ENCODE measurements at places on chromosomes 7 and 10.

DNA sequence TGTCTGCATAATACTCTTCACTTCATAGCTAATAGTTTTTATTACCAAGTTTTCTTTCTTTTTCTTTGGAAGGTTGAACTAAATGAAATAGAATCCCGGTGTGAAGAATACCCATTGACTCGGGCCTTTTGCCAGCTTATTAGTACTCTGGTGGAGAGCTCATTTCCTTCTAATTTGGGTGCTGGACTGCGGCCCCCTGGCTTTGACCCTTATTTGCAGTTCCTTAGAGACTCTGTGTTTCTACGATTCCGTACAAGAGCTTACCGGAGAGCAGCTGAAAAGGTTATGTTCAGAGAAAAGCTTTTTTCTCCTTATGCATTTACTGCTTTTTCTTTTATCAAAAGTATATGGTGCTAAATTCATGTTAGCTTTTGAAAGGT, 40.2 kb downstream of the NUP205 start:
- DNase-seq, result no peak

DNA sequence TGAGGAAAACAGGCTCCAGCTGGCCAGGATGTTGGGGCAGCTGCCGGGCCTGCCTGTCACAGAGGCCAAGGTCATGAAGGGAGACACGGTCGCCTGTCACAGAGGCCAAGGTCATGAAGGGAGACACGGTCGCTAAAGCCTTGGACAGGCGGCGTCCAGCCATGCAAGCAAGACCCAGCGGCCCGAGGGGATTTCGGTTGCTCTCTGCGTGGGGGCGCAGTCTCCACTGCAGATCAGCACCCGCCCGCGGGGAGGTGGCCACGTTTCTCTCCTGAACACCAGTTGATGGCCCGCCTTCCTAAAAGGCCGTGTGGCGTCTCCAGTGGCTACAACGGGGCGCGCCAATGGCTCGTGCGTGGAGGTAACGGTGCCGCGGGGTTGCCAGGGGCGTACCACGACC, 67.0 kb upstream of the PCGF5 start:
- no peak for DNase-seq

DNA sequence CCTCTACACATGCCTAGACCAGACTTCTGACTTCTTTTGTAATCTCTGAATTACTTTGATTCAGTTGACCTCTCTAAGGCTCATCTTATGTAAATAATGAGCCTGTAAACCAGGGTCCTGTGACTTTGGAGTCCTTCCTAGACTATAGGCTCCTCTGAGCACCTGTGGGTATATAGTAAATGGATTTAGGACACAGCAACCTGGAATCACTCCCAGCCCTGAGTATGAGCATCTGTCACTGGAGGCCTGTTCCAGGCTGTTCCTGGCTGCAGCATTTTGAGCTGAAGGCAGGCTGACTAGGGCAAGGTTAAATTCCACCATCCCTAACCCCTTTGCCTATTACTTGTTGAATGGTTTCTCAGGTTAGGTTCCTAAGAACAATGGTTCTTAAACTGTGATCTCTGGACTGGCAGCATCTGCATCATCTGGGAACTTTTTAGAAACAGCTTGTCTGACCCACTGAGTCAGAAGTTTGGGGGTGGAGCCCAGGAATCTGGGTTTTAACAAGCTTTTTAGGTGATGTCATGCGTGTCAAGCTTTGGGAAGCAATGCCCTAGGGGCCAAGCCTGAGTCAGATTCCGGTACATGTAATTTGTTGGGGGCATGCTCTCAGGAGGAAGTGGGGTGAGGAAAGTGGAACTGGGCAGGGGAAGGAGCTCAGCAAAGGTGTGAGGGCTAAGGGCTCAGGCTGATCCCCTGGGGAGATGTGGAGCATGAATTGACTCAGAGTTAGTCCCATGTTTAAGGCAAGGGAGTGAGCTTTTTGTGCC, 28.2 kb downstream of the MINDY4 start:
- no peak for DNase-seq

GRCh38 chr7:39623732-39624441, 515 bp downstream of the RALA start:
- DNase-seq, result no peak

GRCh38 chr10:71081912-71082311, 130.5 kb upstream of the UNC5B start:
- no peak for DNase-seq

- no peak for DNase-seq
Measured at GRCh38 chr7:125126376-125126775, 196.8 kb upstream of the POT1 start.

- DNase-seq, result no peak
Measured at GRCh38 chr7:22786290-22786932, 36.2 kb downstream of the TOMM7 start.

- no peak for DNase-seq
Measured at GRCh38 chr7:135368416-135369186, 135.0 kb downstream of the STRA8 start.

DNA sequence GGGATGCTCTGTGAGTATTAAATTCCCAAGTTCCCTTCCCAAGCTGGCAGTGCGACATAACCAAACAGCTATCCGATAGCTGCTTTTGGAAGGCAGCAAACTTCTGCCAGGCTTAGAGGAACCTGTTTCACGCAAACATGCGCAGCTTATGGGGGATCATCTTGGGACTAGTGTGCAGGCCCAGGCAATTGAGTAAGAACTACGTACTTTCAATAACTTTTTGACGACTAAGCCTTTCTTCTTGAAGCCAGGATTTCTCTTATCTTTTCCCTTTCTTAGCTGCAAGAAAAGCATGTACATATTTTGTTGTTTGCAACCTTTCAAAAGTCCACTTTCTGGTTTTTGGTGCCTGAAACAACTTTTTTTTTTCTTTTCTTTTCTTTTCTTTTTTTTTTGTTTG, 28.7 kb upstream of the SEPHS1 start:
- DNase-seq, result no peak

- no peak for DNase-seq
Measured at GRCh38 chr7:34837316-34837715, 179.3 kb downstream of the NPSR1 start.

DNA sequence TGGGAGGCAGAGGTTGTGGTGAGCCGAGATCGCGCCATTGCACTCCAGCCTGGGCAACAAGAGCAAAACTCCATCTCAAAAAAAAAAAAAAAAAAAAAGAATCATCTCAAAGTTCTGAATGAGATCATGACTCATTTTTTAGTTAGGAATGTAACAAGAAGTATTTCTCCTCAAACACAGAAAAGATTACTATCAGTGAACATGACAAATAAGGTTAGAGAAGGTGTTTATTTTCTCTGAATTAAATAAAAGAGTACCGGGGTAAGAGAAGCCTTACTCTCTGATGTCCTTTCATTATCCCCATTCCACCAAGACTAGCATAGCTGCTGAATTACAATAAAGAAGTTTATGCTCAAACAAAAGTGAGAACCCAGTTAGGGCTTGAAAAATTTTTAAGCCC, 50.1 kb downstream of the IPMK start:
- DNase-seq, result no peak

DNA sequence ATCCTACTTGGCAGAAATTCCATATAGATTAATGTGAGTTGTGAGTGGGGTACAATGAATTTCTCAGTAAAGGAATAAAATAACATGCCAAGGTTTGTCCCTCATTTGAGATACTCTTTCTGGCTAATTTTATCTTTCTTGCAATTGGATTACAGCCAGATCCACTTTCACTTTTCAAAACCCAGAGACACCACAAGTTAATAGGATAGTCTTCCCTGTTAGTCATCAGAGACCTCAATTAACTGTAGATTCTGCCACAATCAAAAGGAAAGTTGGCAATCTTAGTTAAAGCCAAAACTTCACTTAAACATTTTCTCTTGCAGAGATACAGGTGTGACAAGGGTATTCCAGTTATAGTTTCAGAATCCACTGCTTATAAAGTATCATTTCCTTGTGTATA, 91.4 kb upstream of the PHYHIPL start:
- no peak for DNase-seq

DNA sequence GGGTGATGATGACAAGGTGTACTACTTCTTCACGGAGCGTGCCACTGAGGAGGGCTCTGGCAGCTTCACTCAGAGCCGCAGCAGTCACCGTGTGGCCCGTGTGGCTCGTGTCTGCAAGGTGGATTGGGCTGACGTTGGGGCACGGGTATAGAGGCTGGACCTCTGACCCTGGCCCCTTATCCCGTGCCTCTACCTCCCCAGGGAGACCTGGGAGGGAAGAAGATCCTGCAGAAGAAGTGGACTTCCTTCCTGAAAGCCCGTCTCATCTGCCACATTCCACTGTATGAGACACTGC, 8.4 kb downstream of the MRPL43 start:
- no peak for DNase-seq

DNA sequence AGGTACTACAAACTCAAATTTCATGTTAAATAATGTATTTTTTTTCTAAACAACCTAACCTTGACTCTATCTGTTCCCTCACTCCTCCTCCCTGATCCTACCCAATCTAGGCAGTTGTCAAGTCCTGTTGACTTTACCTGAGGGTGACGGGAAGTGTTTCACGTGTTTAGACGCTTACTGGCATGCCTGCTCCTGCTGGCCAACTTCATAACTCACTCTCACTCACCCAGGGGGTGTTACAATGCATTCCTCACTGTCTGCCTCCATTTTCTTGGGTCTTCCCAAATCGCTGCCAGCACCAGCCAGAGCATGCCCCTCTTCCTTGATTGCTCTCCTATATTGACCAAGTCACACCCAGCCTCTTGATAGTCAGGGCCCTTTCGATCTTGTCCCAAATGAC, 28.3 kb downstream of the CRCP start:
- DNase-seq, result no peak

GRCh38 chr10:92995509-92995908, 65.1 kb upstream of the CYP26C1 start:
- DNase-seq, result no peak

- DNase-seq, result no peak
Measured at GRCh38 chr10:74957285-74957961, 131.0 kb downstream of the KAT6B start.

DNA sequence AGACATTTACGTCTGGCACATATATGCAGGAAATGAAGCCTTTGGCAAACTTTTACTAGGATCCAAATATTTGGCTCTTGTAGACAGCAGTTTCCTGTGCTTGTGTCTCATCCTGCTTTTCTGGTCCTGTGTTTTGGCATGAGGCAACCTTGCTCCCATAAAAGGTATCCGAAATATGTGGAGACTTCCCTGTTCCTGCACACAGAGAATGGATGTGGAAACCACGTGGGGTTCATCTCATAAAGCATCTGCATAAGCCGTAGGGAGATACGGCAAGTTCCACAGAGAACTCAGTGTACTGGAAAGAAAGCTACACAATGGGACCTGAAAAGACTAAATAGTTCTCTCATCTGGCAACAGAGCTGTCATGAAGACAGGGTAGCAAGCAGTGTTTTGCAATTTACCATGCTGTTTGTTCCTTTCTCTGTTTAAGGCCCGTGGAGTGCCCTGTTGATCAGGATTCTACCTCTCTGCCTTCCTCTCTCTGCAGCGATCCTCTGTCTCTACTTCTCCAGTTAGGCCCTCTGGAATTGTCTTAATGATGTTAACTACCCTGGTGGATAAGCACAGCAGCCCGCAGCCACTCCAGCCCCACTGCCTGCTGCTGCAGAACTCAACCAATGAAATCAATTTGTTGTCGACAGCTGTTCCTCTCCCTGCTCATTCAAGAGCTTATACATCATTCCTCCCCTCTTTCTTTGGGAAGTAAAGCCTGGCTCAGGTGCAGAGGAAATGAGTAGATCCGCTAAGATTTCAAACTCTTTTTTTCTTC, 293.6 kb downstream of the CSTF2T start:
- DNase-seq, result no peak

- no peak for DNase-seq
Measured at GRCh38 chr7:15848362-15848761, 161.9 kb upstream of the MEOX2 start.
